AG08395 (cell line): ENCODE measurements at places on chromosomes 5 and 9.

GRCh38 chr5:42514754-42515153 lies 91.5 kb downstream of the GHR start:
- DNase-seq: no peak

DNA sequence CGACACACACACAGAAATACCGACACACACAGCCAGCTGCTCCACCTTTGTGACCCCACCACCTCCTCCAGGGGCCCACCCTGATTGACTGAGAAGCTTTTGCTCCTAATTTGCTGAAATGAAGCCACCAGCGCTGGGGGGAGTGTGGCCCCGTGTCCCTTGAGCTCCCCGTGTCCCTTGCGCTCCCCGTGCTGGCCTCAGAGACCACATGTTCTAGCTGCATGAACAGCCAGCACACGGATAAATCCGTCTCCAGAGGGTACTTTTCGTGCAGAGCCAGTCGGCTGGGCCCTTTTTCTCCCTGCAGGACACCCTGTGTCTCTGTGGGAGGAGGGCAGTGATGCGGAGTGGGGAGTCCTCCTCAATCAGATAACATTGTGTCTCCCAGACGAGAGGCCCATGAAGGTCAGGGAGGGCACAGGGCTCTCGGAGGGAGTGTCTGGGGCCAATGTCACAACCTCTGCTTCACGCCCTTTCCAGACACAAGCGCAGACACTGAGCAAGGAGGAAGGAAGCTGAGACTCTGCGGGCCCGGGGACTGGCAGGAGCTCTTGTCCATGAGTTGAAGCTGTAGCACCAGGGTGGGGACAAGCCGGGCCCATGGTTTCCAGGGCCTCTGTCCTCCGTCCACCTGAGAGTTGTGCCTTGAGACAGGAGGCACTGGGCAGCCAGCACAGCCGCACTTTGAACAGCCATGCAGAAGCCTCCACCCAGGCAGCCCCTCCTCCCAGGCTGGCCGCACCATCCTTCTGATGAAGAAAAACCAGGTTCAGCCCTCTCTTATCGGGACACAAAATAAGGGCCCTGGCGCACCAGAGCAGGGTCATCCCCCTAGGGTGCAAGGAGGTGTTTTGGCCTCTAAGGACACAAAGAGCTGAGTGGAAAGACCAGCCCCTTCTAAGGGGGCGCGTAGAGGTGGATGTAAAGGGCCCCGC lies 36.4 kb upstream of the SLC6A19 start:
- no peak for DNase-seq

GRCh38 chr9:135038826-135039225 lies 48.6 kb upstream of the OLFM1 start:
- no peak for DNase-seq

- DNase-seq: peak; percentile 75
Observed at GRCh38 chr9:87119328-87119881, 172.1 kb upstream of the GAS1 start.

DNA sequence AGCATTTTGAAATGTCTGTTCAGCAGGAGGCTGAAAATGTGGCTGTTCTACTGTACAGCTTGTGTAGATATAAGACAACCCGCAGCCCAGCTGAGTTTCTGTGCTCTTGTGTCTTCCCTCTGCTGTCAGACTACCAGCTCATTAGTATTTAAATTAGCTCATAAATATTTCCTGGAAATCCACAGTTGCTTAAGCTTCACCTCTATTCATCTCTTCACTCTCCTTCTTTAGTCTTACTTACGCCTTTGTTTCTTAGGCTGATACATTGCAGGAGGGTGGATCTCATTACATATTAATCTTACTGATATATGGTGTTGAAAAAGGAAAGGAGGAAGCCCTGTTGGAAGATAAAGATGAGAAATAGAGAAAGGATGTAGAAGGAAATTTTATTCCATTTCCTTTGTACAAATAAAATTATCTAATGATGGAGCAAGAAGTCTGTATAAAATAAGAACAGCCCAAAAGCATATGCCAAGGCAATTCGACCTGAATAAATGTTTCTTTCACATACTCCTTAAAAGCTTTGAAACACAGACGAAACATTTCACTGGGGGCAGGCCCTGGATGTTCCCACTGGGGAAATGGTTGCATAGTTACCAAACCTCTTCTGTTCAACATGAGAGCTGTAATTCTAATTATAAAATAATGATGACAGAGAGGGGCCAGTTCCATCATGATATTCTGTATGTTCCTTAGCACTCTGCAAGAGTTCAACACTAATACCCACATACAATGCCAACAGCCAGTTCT lies 111.8 kb upstream of the APC start:
- DNase-seq: no peak
